M059J (cell line): ENCODE measurements at places on chromosomes 6 and 20.

- no peak for DNase-seq
Measured at GRCh38 chr6:21214738-21215448, 378.7 kb upstream of the SOX4 start.

- DNase-seq = no peak
Measured at GRCh38 chr6:3616565-3617176, 134.8 kb downstream of the PXDC1 start.

DNA sequence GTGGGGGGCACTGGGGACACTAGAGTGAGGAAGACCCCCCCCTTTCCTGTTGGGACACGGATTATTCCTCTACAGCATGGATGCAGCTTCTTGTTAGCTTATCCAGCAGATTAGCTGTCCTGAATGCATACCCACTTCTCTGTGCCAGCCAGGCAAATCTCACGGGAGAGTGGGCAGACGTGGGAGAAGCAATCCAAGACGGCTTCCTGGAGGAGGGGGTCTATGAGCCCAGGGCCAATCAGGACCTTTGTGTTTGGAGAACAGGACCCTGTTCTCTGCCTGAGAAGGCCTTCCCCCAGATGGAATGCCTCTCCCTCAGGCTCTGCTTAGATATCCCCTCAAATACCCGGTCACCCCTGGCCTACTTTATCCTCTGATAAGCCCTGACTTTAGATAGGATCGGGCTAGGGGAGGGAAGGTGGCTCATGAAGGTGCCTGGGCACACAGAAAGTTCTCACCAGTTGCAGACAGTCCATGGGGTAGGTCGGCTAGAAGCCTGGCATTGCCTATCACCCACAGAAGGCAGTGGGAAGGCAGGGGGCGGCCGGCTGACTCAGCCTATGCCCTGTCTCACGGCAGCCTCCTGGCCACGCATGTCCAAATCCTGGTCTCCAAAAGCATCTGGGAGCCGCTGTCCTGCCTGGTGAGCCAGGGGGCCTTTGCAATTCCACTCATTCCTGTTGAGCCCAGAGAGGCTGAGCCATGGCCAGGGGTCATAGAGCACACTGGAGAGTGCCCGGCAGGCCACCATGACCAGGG, 34.7 kb downstream of the SUN5 start:
- DNase-seq = no peak

DNA sequence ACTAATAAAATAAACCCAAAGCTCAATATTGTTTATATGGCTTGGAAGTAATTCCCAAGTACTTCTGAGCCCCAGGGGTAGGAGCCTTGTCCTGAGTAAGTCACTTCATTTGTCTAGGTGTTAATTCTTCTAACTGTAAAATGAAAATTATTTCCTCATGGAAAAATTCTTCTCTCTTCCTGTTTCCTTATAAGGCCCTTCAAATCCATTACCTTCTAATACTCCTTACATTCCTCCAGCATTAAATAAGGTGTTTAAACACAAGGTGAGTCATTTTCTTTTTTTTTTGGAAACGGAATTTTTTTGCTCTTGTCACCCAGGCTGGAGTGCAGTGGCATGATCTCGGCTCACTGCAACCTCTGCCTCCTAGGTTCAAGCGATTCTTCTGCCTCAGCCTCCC, 41.9 kb downstream of the PRR18 start:
- DNase-seq = no peak

GRCh38 chr6:27531772-27532459, 59.0 kb upstream of the ZNF184 start:
- DNase-seq = no peak

DNA sequence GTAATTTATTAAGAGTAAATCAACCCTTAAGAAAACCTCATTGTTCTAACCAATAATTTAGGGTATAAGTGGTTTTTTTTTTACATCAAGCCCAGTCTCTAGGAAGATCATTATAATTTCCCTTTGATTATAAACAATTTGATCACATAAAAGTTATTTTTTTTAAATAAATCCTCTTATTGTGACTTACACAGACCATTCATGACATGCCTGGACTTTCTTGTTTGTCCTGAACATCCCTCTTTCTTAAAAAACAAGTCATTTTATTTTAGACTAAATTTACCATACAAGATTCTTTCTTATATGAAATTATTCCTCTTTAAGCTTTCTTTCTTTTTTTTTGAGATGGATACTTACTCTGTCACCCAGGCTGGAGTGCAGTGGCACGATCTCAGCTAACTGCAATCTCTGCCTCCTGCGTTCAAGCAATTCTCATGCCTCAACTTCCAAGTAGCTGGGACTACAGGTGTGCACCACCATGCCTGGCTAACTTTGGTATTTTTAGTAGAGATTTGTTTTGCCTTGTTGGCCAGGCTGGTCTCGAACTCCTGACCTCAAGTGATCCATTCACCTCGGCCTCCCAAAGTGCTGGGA, 53.6 kb upstream of the AGPAT4 start:
- DNase-seq = peak; percentile 36

- peak; percentile 43 for DNase-seq
Measured at GRCh38 chr20:62433658-62434497, 6.5 kb upstream of the RBBP8NL start.

- no peak for DNase-seq
Measured at GRCh38 chr6:106732376-106732940, 103.1 kb downstream of the QRSL1 start.

GRCh38 chr6:11043378-11043960, 636 bp downstream of the ELOVL2 start:
- peak; percentile 41 for DNase-seq
